ENCODE measurements at places on chromosomes 4 and X. TPM values are rescaled to one million over a fixed set of nuclear protein-coding genes. Genes with fewer than 3 reads are reported as not detected.

- no peak overlapping the region for H3K27ac ChIP-seq
- no peaks in the 10 kb centered on the region for H3K4me1 ChIP-seq
- DNase-seq, result no peak
- H3K4me3 ChIP-seq, result no peak overlapping the region
- H3K27me3 ChIP-seq, result no peaks in the 10 kb centered on the region
- no peaks in the 10 kb centered on the region for H3K36me3 ChIP-seq
Measured at GRCh38 chrX:68851082-68851481, 22.3 kb downstream of the EFNB1 start.

- H3K27ac ChIP-seq, result no peak overlapping the region
- H3K4me1 ChIP-seq, result peaks cover 7% of the 10 kb centered on the region
- no peak overlapping the region for H3K4me3 ChIP-seq
- no peaks in the 10 kb centered on the region for H3K27me3 ChIP-seq
- no peak for DNase-seq
Measured at GRCh38 chrX:123807835-123808416, 51.9 kb upstream of the XIAP start.

- peaks cover 13% of the 10 kb centered on the region for H3K4me1 ChIP-seq
- DNase-seq, result no peak
- H3K4me3 ChIP-seq, result peak overlapping the region; percentile 87
- peaks cover 35% of the 10 kb centered on the region for H3K27me3 ChIP-seq
- H3K27ac ChIP-seq, result no peak overlapping the region
Measured at GRCh38 chrX:54359408-54359807, 1.6 kb upstream of the WNK3 start.

- no peaks in the 10 kb centered on the region for H3K36me3 ChIP-seq
- DNase-seq, result no peak
- peaks cover 57% of the 10 kb centered on the region for H3K27me3 ChIP-seq
- H3K4me1 ChIP-seq, result peaks cover 5% of the 10 kb centered on the region
- H3K27ac ChIP-seq, result no peak overlapping the region
Measured at GRCh38 chrX:118824173-118824730, 628 bp downstream of the ZCCHC12 start.

DNA sequence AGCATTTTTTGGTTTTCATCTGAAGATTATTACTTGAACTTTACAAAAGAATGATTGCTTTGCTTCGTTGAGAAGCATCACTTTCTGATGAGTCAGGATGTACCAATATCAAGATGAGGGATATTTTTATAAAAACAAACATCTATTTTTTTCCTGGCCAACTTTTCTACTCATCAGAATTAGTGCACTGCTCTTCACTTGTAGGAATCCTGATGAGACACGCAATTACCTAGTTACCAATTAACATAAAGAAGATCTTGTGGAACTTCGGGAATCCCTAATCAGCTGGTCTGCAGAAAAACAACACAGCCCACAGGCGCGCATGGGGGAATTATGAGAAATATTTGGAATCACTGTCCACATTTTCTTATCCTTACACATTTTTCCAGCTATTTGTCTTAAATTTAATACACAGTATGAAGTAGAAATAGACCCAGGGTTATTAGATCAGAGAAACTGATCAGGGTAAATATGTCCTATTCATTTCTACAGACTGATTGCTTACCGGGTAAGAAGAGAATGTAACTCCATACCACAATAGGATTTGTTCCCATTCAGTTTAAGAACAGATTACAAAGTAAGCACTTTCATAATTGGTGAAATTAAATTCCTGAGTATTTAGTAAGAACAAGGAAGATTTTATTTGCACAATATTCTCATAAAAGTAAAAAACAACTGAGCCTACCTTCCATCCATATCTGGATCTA lies 50.9 kb downstream of the MFAP3L start:
- H3K27ac ChIP-seq, result no peak overlapping the region
- no peak for DNase-seq
- H3K4me1 ChIP-seq, result no peaks in the 10 kb centered on the region
- H3K36me3 ChIP-seq, result no peaks in the 10 kb centered on the region
- no peaks in the 10 kb centered on the region for H3K27me3 ChIP-seq

DNA sequence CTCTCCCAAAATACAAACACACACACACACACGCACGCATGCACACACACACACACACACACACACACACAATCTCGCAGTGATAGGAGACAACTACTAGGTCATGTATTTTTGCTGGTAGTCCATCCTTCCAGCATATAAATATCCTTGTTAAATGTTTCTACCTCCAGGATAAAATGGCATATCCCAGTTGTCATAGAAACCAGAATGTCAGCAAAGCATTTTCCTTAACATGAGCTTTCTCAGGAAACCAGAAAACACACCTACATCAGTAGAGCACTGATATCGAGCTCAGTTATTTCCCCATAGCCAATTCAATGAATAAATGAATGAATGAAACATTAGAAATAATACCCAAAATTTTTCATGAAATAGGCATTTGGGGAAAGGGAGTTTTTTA lies 115.7 kb downstream of the PWWP3B start:
- H3K36me3 ChIP-seq, result no peaks in the 10 kb centered on the region
- no peak overlapping the region for H3K27ac ChIP-seq
- H3K4me3 ChIP-seq, result no peak overlapping the region
- DNase-seq, result no peak
- no peaks in the 10 kb centered on the region for H3K4me1 ChIP-seq
- H3K27me3 ChIP-seq, result no peaks in the 10 kb centered on the region

GRCh38 chr4:1172228-1172851 lies at the start of gene SPON2:
Gene SPON2, minus strand, starts transcription at chr4:1172583.
- peak within 1 kb of the TSS; percentile 75 for H3K4me3 ChIP-seq
- H3K27me3 ChIP-seq, result peaks cover 28% of the 10 kb centered on the region
- no peaks in the 10 kb centered on the region for H3K36me3 ChIP-seq
- DNase-seq, result no peak
- no peak within 1 kb of the TSS for H3K27ac ChIP-seq

The SLC25A43 gene
- total RNA-seq, result 10.6 TPM

The PRDM8 gene
- 3.6 TPM for total RNA-seq

The VGLL1 gene
- total RNA-seq, result not detected

- H3K36me3 ChIP-seq, result peaks cover 17% of the 10 kb centered on the region
- no peak overlapping the region for H3K27ac ChIP-seq
- no peaks in the 10 kb centered on the region for H3K4me1 ChIP-seq
- no peaks in the 10 kb centered on the region for H3K27me3 ChIP-seq
- no peak for DNase-seq
Measured at GRCh38 chrX:41785685-41786084, 61.7 kb downstream of the GPR82 start.

The MAGEA2B gene
- not detected for total RNA-seq

DNA sequence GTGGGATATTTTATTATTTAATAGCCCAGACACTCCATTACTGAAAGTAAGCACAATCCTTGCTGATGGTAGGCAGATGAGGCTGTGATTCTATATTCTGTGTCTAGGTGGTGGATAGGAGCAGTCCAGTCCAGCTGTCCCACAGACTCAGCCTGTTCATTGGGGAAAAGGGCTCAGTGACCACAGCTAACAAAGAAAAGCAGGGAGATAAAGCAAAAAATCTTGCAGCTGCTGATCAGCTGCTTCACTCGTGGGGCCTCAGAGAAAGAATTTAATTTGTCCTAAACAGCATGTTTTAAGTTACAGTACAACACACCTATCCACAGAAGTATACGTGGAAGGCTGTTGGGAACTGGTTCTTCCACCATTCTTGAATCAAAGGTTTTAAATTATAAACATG lies 40.7 kb upstream of the ANK2 start:
- H3K27ac ChIP-seq, result no peak overlapping the region
- no peaks in the 10 kb centered on the region for H3K4me1 ChIP-seq
- H3K4me3 ChIP-seq, result no peak overlapping the region
- no peaks in the 10 kb centered on the region for H3K36me3 ChIP-seq
- no peaks in the 10 kb centered on the region for H3K27me3 ChIP-seq

The G6PD gene
- 75.0 TPM for total RNA-seq

DNA sequence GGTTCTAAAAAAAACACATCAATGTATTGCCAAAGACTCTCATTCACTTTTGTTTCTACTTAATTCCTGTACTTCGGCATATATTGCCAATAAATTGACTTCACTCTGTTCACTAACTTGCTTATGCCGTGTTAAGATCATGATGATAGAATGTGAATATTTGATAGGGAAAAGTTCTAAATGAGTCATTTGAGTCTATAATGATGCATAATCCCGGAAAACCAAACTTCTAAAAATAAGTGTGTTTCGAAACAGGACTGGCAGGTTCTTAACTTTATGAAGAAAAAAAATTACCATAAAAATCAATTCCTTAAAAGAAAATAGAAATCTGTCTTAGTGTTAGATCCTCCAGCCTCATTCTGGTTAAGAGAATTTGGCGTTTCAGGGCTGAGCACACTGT lies 387.5 kb upstream of the FTHL17 start:
- H3K4me3 ChIP-seq, result no peak overlapping the region
- no peaks in the 10 kb centered on the region for H3K27me3 ChIP-seq
- no peaks in the 10 kb centered on the region for H3K4me1 ChIP-seq

GRCh38 chr4:88674979-88675378 lies 22.6 kb downstream of the NAP1L5 start:
- no peaks in the 10 kb centered on the region for H3K27me3 ChIP-seq
- no peak overlapping the region for H3K27ac ChIP-seq
- DNase-seq, result no peak
- peaks cover 3% of the 10 kb centered on the region for H3K4me1 ChIP-seq
- peaks cover 25% of the 10 kb centered on the region for H3K36me3 ChIP-seq
- H3K4me3 ChIP-seq, result no peak overlapping the region

GRCh38 chr4:53161787-53162433 lies 204.0 kb downstream of the SCFD2 start:
- H3K4me3 ChIP-seq, result no peak overlapping the region
- peaks cover 2% of the 10 kb centered on the region for H3K36me3 ChIP-seq
- H3K27ac ChIP-seq, result no peak overlapping the region

DNA sequence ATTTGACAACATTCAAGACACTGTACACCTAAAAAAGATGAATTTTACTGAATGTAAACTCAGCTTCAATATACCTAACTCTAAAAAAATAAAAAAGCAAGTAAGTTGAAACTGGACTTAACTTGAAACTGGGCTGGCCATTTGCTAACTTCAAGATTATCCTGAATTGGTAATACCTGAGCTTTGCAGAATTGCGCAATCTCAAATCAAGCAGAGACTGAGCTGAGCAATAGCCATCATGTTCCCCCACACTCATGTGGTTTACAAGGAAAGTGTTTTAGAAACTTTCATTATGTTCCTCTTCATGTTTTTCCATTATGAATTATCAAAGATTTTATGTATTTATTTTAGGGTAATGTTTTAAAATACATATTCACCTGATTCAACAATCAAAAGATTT lies 38.7 kb downstream of the ANXA5 start:
- no peaks in the 10 kb centered on the region for H3K4me1 ChIP-seq
- no peak for DNase-seq
- H3K27me3 ChIP-seq, result peaks cover 18% of the 10 kb centered on the region
- no peaks in the 10 kb centered on the region for H3K36me3 ChIP-seq

- DNase-seq, result no peak
- H3K4me1 ChIP-seq, result no peaks in the 10 kb centered on the region
- H3K27me3 ChIP-seq, result no peaks in the 10 kb centered on the region
- H3K27ac ChIP-seq, result no peak overlapping the region
Measured at GRCh38 chrX:22950269-22951266, 49.2 kb upstream of the DDX53 start.

DNA sequence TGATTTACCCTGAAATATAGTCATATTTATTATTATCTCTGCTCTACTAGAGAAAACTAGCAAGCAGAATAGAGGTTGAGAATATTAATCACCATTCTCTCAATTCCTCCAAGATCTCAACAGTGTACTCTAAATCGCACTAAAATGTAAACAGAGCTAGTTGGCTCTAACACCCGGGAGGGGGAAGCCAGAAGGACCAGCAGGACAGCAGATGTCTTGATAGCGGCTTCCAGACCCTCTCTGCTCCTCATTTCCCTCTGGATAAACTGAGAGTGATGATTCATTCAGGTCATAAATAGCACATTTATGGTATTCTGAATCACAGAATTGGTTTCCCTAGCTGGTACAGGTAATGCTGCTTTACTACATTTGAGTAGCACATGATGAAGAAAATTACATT lies 82.5 kb downstream of the TBC1D9 start:
- peaks cover 12% of the 10 kb centered on the region for H3K27me3 ChIP-seq
- no peaks in the 10 kb centered on the region for H3K36me3 ChIP-seq

GRCh38 chr4:55742655-55743202 lies 76.9 kb upstream of the EXOC1L start:
- H3K36me3 ChIP-seq, result no peaks in the 10 kb centered on the region
- H3K27me3 ChIP-seq, result peaks cover 17% of the 10 kb centered on the region
- H3K27ac ChIP-seq, result no peak overlapping the region
- DNase-seq, result no peak

- DNase-seq, result no peak
- no peak overlapping the region for H3K27ac ChIP-seq
- no peaks in the 10 kb centered on the region for H3K36me3 ChIP-seq
- no peak overlapping the region for H3K4me3 ChIP-seq
- H3K27me3 ChIP-seq, result no peaks in the 10 kb centered on the region
- no peaks in the 10 kb centered on the region for H3K4me1 ChIP-seq
Measured at GRCh38 chr4:177012918-177013545, 220.3 kb upstream of the VEGFC start.

- H3K4me1 ChIP-seq, result no peaks in the 10 kb centered on the region
- no peak for DNase-seq
- no peaks in the 10 kb centered on the region for H3K27me3 ChIP-seq
- no peak overlapping the region for H3K4me3 ChIP-seq
- H3K36me3 ChIP-seq, result no peaks in the 10 kb centered on the region
Measured at GRCh38 chr4:163701916-163702315, 207.4 kb downstream of the TMA16 start.

The F8 gene
- total RNA-seq, result 3.7 TPM

DNA sequence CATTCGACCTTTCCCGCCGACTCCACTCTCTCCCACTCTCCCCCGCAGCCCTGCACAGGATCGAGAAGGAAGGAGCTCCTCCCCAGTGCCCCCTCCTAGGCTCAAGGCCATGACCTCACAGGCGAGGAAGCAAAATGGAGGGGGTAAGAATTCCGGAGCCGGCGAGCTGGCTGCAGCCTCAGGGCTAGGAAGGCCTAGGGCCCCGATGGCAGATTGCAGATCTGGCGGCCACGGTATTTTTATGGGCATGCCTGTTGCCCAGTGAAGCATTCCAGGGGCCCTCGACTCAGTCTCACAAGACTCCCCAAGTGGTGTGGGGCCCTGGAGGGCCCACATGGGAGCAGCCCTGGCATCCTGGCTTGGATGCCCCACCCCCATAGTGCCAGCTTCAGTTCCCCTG lies 942 bp upstream of the L1CAM start:
- peaks cover 26% of the 10 kb centered on the region for H3K27me3 ChIP-seq
- peaks cover 2% of the 10 kb centered on the region for H3K4me1 ChIP-seq
- H3K4me3 ChIP-seq, result peak overlapping the region; percentile 51
- no peak for DNase-seq

The WWC2 gene
- total RNA-seq, result 0.40 TPM

The ARHGAP36 gene
- not detected for total RNA-seq

DNA sequence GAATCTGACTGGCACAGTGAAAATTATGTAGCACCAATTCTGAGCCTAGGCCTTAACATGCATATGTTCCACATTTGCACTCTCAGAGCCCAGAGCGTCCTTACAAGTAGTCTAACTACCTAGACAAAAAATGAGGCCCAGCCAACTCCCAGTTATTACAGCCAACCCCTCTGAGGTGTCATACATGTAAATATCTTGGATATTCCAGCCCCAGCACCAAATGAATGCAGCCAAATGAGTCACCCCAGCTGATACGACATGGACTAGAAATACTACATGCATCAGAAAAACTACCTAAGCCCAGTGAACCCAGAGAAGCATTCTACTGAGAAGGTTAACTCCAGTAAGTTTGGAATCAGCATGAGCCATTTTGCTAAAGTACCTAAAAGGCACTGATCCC lies 145.1 kb downstream of the STPG2 start:
- H3K36me3 ChIP-seq, result no peaks in the 10 kb centered on the region
- H3K4me3 ChIP-seq, result no peak overlapping the region
- H3K4me1 ChIP-seq, result no peaks in the 10 kb centered on the region

All from activated CD4-positive, alpha-beta T cell treated with anti-CD3 and anti-CD28 coated beads, Interleukin-2, amount 10 ng/mL, durations not matched to agents 24 days and 14 days (primary cell).